Stimulated activated naive CD8-positive, alpha-beta T cell treated with anti-CD3 and anti-CD28 coated beads, Interleukin-15, Interleukin-2, amounts not matched to agents 100 U/mL and 50 U/mL, for 24 hours (primary cell): ENCODE measurements at places on chromosomes 11 and 22.

DNA sequence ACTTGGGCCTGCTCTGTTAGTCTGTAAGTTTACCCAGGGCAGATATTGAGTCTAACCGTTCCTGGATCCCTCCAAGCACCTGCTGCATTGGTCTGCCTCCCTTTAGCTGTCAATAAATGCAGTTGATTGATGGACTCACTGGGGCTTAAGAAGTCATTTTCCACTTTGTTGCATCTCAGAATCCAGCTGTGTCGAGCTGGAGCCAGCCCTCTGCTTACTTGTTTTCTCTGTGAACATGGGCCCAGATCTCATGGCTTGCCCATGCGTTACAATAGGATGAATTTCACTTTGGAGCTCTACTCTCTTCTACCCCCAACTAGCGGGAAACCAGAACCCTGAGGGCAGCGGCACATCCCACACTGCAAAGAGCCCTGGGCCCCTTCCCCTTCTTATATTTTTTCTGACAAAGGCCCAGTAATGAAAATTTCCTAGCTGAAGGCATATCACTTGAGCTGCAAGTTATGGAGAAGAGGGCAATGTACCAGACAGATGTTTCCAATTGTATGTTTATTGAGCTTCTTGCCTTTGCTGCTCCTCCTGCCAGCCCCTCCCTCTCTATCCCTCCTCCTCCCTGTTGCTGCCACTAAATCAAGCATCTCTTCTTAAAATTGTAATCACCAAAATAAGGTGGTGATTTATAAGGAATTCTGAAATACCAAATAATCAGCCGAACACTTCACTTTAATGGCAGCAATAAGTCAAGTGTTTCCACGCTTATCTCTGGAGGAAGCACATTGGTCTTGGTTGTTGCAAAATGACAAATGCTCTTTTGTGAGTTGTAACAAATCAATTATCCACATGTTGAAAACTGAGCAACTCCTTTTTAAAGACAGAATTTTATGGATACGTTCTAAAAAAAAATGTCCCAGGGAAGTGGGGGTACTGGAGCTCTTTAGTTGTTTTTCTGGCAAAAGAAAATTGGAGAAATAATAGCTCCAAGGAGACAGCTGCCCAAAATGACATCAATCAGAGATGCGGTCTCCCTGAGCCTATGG is 212.3 kb upstream of the ZBED5 start:
- no peak for DNase-seq

DNA sequence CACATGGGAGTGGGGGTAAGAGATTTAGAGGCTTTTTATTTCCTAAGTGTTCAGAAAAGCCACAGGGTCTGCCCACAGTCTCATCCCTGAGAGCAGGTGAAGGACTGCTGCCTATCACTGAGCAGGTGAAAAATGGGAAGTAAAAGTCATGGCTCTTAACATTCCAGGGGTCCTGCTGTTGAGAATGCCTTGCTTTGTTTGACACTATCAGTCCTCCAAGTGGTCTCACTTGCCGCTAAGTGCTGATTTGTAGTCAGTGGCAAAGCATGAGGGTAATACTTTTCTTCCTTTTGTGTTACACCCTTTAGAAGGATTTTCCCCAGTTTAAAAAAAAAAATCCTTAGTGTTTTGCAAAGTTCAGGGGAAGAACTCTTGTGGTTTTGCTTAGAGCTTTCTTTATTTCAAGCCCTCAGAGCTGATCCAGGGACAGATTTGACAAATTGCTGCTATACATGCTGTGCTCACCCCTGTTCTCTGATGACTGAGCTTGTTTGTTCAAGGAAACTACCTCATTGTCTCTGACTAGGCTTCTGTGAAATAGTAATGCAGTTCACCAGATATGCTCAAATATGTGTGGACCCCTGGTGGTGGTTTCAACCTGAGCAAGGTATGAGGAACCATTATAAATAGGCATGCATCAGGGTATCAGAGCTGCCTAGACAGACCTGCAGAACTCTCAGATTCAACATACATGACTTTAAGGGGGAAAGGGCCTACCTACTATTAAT is 141.0 kb downstream of the ARHGAP42 start:
- DNase-seq: no peak

DNA sequence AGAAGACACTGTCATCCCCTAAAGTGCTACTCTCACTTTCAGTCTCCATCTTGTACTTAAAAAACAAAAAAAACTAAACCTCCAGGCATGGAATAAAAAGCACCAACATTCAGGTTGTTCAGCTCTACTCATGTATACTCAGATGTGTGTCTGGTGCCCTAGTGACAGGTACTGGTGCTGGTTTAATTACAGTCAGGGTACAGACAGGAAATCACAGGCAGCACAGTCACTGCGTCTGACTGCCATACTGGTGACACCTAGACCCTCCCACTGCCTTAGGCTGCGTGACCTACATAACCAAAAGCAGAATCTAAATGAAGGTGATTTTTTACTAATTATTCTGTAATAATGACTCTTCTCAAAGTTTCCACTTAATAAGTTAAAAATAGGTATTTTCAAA is at the start of gene ARHGAP32:
TSS of gene ARHGAP32 (minus strand) at position 176 of the 400 bp plus-strand sequence. CDS start at position 49, 127 bp downstream.
- no peak for DNase-seq

- DNase-seq: no peak
Observed at GRCh38 chr11:76669901-76670484, 554 bp downstream of the LRRC32 start.

DNA sequence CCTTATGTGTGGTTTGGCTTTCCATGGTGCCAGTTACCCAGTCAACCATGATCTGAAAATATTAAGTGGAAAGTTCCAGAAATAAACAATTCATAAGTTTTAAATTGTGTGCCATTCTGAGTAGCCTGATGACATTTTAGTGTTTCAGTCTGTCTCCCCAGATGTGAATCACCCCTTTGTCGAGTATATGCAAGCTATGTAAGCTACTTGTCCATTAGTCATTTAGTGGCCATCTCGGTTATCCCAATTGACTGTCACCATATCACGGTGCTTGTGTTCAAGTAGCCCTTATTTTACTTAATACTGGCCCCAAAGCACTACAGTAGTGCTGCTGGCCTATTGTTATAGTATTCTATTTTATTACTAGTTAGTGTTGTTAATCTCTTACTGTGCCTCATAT is 44.9 kb downstream of the ATG16L2 start:
- DNase-seq: no peak

- DNase-seq: no peak
Observed at GRCh38 chr11:43998308-43998707, 49.5 kb upstream of the ACCSL start.

DNA sequence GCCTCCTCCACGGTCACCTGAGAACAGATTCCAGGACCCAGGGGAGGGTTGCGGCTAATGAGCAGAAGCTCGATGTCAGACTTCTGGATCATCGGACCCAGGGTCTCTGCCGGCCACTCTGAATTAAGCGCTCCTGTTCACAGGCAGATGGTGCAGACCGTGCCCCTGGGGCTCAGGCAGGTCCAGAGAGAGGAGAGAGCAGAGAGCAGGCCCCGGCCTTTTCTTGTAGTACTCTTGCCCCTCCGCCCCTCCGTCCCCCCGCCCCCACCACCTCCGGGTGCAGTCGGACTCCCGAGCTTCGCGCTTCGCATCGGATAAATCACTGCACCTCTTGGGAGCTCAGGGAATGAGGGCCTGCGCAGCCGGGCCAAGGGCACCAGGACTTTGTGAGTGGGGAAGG is 50.3 kb downstream of the RPS6KA4 start:
- no peak for DNase-seq

DNA sequence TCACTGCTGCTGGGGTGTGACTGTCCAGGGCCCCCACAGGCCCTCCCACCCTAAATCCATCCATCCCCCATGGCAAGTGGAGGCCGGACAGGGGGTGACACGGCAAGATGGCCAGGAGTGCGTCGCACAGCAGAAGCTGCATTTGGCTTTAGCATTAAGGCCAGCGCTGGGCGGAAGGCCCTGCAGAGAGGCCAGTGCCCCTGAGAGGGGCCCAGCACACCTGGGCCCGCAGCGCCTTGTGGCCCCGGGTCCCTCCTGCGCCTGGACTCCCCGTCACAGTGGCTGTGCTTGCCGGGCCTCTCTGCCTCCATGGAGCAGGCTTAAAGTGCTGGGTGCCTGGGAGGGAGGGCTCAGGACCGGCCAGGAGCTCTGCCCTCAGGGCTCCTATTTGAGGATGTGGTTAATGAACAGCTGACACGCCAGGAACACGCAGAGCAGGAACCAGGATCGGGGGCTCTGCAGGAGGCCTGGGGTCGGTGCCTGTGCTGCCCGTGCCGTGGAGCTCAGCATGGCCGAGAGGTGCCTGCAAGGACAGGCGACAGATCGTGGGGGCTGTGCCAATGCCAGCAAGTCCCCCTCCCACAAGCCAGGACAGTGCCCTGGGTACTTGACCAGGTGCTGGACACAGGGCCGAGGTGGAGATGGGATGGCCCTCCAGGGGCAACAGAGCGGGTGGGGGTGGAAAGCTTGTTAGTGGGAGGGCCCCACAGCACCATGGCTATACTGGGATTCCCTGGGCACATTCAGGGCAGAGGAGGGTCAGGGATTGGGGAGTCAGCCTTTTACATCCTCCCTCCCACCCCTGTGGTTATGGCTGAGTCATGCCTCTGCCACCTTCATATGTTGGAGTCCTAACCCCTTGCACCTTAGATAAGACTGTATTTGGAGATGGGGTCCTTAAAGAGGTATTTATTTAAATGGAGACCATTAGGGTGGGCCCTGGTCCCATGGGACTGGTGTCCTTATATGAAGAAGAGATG is 30.9 kb upstream of the CARS1 start:
- no peak for DNase-seq

GRCh38 chr22:46107753-46108563 is 42.4 kb upstream of the PPARA start:
- no peak for DNase-seq

DNA sequence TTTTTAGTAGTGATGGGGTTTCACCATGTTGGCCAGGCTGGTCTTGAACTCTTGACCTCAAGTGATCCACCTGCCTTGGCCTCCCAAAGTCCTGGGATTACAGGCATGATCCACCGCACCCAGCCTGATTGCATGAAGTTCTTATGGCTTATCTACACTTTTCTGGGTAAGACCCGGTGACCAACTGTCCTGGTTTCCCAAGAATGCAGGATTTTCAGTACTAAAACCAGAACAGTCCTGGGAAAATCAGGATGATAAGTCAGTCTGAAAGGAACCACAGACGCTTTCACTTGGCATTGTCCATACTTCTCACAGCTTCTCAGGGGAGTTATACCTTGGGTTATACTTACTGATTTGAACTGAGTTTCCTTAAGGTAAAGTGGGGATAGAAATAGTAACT is 1.4 kb upstream of the BPIFC start:
- DNase-seq: no peak

GRCh38 chr11:59918987-59919589 is 19.1 kb upstream of the OOSP1 start:
- DNase-seq: peak; percentile 21

- no peak for DNase-seq
Observed at GRCh38 chr11:71188073-71188472, 64.3 kb downstream of the SHANK2 start.

- DNase-seq: peak; percentile 74
Observed at GRCh38 chr22:22884010-22884887, 3.4 kb upstream of the IGLL5 start.
